Activated CD4-positive, CD25-positive, alpha-beta regulatory T cell treated with anti-CD3 and anti-CD28 coated beads, Interleukin-2, amount 50 U/mL, for 72 hours (primary cell): ENCODE measurements at places on chromosomes 16 and 17.

DNA sequence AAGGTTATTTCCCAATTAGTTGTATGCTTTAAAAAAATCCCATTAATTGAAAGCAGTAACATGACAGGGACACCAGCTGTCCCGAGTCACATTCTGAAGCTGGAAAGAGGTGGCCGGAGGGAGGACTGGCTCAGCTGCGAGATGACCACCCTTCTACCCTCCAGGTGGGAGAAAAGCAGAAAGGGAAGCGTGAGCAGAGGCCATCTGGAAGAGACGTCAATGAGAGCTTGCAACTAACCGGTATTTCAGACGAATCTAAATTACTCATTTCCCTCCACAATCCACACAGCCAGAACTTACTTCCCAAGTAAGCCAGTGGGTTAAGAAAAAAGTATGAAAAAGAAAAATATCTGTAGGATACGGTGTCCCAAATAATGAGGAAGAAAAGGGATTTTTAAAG lies 28.5 kb upstream of the SLC38A8 start:
- DNase-seq: no peak

DNA sequence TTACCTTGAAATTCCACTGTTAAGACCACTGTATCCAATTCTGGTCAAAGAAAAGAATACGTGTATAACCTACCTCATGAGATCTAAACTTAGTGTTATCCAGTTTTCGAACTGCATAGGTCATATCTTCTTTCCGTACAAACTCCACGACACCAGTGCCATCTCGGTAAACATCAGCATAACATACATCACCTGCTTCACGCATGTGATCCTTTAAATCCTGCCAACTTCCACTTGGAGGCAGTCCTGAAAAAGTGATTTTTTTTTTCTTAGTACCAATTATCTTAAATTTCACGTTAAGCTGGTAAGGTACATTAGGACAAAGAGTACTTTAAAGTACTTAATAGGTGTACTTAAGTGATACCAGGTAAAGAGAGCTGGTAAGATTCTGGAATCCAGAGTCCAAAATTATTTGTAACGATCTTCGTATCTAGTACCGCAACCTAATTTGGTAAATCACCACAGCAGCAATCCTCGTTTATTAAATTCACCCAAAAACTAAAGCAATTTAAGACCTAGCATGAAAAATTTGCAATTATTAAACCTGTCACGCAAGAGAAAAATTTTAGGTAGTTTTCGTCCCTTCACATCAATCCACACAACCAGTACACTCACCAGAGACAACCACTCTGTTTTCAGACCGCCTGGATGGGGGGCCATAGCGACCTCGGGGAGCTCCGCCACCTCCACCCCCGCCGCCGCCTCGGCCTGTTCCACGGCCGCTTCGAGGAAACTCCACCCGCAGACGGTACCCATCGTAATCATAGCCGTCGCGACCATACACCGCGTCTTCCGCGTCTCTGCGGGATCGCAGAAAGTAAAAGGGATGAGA lies 1.1 kb downstream of the SRSF1 start:
- no peak for DNase-seq

- DNase-seq: no peak
These were observed 13.5 kb upstream of the SMIM5 start for GRCh38 chr17:75619506-75620431.

- no peak for DNase-seq
These were observed 45.1 kb downstream of the FZD2 start for GRCh38 chr17:44602390-44602789.

DNA sequence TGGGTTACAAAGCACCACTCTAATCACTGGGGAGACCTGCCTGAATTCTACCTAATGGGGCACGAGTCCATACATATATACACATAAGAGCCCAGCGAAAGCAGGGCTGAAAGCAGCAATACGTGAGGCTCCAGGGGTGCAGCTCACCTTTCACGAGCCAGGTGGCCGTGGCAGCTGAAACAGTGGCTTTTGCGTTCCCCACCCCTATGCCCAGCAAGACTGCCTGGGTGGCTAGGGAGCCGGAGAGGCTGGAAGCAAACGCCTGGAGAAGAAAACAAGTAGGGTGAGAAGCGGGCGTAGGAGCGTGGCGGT lies 618 bp downstream of the RUSF1 start:
- no peak for DNase-seq

GRCh38 chr17:17149520-17150447 lies 56.3 kb downstream of the PLD6 start:
- no peak for DNase-seq

DNA sequence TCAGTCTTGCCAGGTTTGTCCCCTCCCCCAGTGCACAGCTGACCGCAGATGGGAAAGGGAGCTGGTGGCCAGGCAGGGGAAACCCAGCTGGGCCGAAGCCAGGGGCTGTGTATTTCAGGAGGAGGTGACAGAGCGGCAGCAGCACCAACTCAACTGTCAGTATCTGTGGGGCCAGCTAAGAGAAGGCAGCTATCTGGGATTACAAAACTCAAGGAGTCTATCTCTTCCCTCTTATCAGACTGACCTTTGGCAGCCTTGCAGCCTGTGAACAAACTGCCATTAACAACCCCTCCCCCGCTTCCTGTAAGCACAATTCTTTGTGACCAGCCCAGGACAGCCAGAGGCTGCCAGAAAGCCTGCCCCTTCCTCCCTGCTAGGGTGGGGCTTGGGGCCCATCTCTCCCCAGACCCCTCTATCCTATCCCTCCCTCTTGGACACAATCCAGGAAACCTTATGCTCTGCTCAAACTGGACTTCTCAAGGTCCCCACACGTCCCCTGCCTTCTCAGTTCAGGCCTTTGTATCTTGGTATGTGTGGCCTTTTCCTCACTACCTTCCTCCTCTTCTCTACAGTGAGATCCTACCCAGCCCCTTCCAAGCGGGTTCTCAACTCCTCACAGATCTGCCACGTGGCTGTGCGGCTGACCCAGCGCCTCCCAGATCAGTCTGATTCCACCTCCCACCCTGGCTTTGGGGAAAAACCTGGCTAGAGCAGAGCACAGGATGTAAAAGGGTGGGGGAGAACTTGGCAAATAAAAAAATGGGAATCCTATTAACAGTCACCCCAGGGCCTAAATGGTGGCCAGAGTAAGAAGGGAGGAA lies 10.5 kb downstream of the ST3GAL2 start:
- peak; percentile 70 for DNase-seq

GRCh38 chr16:6641091-6641490 lies 691.6 kb upstream of the RBFOX1 start:
- DNase-seq: no peak

DNA sequence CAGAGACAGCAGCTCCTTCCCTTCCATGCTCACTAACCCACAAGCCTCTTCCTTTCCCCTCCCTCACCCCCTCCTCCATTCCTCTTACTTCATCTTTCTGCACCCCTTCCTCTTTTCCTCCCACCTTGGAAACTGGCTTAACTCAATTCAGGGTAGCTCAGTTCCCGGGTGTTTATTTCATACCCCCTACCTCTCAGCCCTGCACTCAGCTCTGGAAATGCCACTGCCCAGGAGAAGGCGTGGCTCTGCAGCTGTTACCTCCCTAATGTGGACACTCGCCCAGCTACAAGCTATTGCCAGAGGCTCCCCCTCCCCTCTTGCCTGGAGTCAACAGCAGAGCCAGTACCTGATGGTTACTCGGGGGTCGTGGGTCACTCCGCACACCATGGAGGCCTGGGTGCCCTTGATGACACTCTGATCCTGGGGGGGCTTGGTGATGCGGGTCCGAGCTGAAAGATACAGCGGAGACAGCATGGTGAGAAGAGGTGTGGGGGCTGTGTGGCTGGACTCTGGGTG lies 118.4 kb upstream of the CDC42EP4 start:
- no peak for DNase-seq

DNA sequence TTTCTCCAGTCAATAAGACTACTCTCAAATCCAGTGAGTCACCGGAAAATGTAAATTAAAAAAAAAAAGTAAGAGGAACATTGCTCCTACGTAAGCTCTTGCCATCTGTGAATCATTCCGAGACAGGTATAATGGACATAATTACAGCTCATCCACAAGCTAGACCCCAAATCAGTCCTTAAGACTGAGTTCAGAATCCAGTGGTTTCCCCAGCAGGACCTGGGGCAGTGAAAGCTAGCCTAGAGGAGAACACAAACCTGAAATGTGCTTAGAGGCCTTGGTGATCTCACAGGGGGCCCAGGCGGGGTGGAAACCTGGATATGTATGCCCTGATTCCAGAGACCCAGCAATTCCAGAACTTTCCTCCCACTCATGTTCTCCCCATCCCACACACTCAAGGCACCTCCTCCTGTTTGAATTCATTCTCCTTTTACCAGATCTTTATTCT lies 132.0 kb downstream of the COPRS start:
- no peak for DNase-seq

GRCh38 chr16:29009050-29009837 lies 24.4 kb downstream of the LAT start:
- no peak for DNase-seq

GRCh38 chr17:56136301-56136700 lies 17.0 kb upstream of the ANKFN1 start:
- DNase-seq: no peak

- DNase-seq: no peak
These were observed 37.9 kb downstream of the SOX8 start for GRCh38 chr16:1019231-1020090.

DNA sequence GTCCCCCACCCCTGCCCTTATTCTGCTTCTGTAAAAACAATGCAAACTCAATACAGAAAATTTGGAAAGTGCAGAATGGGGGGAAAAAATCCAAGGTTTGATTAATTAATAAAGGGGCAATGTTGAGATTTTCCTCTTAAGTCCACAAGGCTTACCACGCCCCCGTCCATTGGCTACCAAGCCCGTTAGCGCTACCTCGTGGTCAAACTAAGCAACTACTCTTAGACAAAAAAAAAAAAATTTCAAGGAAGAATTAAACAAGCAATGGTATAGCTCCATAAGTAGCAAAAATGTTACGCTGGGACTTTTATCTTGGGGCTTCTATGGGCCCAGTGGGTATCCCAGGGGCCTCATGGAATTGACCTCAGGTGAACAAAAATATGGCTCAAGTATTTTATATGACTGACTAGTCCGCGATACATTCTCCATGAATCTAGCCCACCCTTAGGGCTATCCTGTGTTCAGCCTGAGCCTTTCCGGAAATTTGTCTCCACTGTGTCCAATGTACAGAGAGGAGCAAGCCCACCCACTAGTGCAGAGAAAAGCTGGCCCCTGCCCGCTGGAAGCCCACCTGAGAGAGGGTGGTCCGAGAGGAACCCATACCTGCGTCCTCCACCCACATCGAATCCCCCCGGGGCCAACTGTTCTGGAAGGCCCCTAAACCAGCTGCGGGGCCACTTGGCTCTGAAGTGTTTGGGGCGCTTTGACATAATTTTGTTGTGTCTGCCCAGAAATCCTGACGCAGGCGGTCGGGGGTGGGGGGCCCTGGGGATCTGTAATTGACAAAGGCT lies 19.1 kb upstream of the TEX2 start:
- no peak for DNase-seq

- no peak for DNase-seq
These were observed 30.4 kb downstream of the KDM8 start for GRCh38 chr16:27233731-27234130.

- DNase-seq: peak; percentile 11
These were observed 64.2 kb upstream of the DOC2B start for GRCh38 chr17:245611-246010.

GRCh38 chr17:30422171-30422570 lies 43.4 kb downstream of the CPD start:
- DNase-seq: no peak

DNA sequence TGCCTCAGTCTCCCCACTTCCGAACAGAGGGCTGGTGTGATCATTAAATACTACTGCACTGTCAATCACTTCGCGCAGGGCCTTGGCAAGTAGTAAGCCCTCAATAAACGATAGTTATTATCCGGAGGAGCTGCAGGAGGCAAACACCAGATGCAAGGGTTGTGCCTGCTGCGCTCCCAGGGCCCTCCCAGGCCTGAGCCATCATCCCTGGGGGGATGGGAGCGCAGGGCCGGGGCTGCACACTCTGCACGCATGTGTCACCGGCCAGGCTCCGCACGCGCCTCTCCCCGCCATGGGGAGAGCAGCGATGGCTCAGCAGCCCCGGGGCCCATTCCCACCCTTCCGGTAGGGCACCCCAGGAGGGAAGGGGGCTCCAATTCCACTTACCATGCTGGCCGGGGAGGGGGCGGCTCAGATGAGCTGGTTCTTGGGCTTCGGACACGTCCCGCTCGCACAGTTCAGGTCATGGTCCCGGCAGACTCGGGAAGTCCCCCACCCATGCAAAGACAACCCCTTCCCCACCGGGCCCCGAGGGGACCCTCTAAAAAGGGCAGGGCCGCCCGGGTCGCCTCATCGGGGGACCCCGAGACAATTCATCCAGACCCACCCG lies 681 bp downstream of the XPO6 start:
- peak; percentile 68 for DNase-seq
